Bronchial epithelial cell (primary cell): ENCODE measurements at places on chromosomes 3 and 15. TPM values are rescaled to one million over a fixed set of nuclear protein-coding genes. Genes with fewer than 3 reads are reported as not detected.

Gene RBPMS2
- total RNA-seq = not detected in 2 replicates

Gene OR5K2
- not detected in 2 replicates for total RNA-seq

Gene SKOR1
- under 0.01 TPM in 2 replicates for total RNA-seq

Gene BLOC1S6
- total RNA-seq = 48.6 and 49.0 TPM in 2 replicates

Gene AMIGO3
- total RNA-seq = not detected in 2 replicates

Gene MAN2C1
- total RNA-seq = 81.4 and 102 TPM in 2 replicates

Gene NR1I2
- not detected in 2 replicates for total RNA-seq

Gene CAND2
- total RNA-seq = 0.77 and 1.3 TPM in 2 replicates

Gene CYP11A1
- total RNA-seq = not detected in 2 replicates

Gene PLS1
- 17.1 and 26.0 TPM in 2 replicates for total RNA-seq

Gene CLDN18
- not detected in 2 replicates for total RNA-seq

Gene GAP43
- not detected in 2 replicates for total RNA-seq

Gene KLHL40
- not detected in 2 replicates for total RNA-seq

- no peak for DNase-seq
Observed at GRCh38 chr3:119700920-119701734, 1.7 kb upstream of the CFAP91 start.

- no peak for DNase-seq
Observed at GRCh38 chr3:192645437-192645836, 81.9 kb downstream of the FGF12 start.

GRCh38 chr3:86969500-86970189 is 21.3 kb downstream of the VGLL3 start:
- peak; percentile 48 for DNase-seq

DNA sequence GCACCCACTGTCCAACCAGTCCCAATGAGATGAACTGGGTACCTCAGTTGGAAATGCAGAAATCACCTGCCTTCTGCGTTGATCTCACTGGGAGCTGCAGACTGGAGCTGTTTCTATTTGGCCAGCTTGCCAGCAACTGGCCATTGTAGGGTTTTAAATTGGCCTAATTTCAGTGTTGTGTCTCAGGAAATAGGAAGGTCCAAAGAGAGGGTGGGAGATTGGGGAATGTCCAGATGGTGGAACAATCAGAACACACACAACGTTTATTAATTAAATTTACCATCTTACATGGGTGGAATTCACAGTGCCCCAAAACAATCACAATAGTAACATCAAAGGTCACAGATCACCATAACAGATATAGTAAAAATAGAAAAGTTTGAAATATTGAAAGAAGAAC is 189.5 kb downstream of the ZNF385D start:
- DNase-seq = no peak

DNA sequence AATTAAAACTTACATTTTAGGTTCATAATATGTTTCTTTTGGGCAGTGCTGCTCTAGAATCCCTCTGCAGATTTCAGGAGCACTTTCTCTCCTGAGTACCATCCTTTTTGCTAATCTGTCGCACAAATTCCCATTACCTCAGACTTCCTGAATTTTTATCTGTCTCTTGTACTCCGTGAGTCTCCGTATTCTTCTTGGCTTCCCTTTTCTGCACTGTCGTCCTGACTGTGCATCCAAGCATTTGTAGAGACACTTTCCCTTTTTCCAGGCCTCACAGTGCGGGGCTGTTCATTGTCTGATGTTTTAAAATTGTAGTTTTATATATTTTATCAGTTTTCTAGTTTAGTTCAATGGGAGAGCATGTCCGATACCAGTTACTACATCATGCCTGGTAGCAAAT is 27.3 kb downstream of the MEF2A start:
- DNase-seq = no peak

GRCh38 chr15:50945725-50946124 is 37.2 kb downstream of the AP4E1 start:
- peak; percentile 18 for DNase-seq

DNA sequence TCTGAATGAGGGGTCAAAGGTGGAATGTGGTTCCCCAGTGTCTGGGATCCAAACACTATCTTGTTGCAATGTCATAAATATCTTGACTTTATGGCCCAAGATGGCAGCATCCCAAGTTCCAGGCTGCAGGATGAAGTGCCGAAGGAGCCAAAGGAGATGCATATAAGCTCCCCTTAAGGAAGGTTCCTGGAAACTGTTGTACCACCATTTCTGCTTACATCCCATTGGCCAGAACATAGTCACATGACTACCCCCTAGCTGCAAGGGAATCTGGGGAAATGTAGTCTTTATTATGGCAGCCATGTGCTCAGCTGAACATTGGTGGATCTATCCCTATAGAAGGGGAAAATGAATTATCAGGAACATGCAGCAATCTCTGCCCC is 54.3 kb downstream of the BDH1 start:
- DNase-seq = no peak

DNA sequence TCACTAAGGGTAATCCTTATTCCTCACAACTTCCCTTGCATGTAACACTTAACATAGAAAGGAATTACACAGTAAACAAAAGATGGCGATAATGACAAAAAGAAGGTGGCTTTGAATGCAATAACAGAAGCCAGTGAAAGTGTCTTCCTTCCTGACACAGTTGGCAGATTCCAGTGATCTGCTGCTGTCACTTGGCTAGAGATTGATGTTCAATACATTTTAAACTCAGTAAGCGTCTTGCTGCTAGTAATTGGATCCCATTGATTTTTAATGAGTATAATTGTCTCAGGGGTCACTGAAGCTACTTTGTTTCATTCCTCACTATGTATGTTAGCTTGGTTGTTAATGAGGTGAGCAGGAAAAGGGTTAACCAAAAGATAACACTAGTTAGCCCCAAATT is 692.7 kb downstream of the NTRK3 start:
- no peak for DNase-seq

GRCh38 chr3:34203386-34203785 is 405.0 kb downstream of the PDCD6IP start:
- DNase-seq = no peak

GRCh38 chr3:127044996-127045395 is 62.1 kb downstream of the PLXNA1 start:
- DNase-seq = peak; percentile 34

DNA sequence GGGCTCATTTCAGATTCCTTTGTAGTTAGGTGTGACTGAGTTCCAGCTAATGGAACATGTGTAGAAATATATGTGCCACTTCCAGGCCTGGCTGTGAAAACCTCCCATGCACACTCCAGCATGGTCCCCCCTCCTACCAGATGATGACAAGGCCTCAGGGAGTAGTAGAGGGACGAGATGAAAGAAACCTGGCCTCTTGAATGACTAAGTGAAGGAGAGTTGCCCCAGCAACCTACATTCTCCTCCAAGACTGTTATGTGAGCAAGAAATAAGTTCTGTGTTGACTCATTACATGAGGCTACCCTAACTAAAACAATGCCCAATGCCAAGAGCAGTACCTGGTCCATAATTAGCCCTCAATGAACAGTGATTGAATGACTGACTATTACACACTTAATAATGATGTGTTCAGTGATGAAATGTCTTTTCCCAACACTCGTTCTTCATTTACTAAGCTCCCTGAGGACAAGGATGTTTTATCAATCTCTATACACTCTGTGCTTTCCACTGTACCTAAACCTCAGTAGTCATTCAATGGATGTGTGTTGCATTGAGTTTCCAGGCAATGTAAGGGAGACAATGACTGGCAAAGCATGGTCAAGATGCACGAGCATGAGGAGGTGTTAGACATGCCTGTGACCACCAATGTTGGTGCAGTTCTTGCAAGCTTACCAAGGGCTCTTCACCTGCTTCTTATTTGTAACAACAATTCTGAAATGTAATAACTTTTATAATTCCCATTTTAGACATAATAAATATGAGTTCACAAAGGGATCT is 62.0 kb upstream of the BCL6 start:
- peak; percentile 92 for DNase-seq

GRCh38 chr3:52779837-52780585 is 2.6 kb downstream of the ITIH1 start:
- DNase-seq = no peak

DNA sequence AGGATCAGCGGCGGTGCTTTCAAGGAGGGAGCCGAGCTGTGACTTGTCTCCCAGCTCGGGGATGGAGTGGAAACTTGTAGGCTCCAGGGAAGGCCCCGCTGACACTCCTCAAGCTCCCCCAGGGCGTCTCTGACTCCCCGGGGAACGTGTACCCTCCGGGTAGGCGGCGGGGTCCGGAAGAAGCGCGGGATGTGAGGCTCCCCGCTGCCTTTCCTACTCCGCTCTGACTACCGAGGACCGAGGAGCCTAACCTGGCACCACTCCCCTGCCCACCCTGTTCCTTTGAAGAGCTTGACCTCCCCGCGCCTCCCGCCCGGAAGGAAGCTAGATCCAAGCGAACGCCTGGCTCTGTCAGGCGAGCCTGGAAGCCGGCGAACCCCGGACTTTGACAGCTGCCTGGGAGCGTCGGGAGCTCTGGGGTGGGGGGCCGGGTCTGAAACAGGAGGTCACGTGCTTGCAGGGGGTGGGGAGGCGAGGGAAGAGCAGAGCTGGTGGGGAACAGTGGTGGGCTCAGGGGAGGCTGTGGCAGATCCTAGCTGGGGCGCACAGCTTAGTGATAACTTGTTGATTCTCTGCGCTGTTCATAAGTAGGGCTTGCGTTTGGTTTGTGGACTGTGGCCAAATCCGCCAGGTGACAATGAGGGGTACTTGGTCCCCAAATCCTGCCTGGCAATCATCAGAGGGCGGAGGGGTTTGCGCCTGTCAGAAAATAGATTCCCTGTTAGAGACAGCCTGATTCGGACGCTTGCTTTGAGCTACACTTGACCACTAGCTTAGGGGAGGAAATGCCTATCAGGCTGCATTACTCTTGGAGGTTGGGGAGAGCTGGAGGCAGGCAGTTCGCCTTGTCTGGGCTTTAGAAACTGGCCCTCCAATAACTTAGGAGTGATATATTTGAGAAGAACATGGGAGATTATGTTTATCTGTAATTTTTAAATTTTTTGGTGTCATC is 1.2 kb downstream of the CLSTN2 start:
- DNase-seq = no peak

DNA sequence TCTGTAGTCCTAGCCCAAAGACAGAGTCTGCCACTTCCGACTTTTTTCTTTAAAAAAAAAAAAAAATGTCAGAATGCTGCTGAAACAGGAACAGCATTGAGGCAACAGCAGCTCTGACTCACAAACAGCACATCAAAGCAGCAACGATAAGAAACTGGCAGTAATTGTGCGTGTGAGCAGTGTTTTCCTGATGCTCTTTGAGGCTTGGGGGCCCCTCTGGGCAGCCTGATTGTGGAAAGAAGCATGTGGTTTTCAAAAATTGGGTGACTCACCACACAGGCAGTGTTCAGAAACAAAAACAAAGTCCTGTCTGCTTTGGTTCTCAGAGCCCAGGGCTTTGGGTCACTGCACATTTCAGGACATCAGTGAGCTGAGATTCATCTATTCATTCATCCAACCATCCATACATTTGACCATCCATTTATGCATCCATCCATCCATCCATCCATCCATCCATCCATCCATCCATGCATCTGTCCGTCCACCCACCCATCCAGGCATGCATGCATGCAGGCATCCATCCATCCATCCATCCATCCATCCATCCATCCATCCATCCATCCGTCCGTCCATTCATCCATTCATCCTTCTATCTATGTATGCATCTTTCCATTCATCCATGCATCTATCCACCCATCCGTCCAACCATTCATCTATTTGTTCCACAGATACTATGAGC is 308.4 kb downstream of the RPLP1 start:
- DNase-seq = peak; percentile 88

DNA sequence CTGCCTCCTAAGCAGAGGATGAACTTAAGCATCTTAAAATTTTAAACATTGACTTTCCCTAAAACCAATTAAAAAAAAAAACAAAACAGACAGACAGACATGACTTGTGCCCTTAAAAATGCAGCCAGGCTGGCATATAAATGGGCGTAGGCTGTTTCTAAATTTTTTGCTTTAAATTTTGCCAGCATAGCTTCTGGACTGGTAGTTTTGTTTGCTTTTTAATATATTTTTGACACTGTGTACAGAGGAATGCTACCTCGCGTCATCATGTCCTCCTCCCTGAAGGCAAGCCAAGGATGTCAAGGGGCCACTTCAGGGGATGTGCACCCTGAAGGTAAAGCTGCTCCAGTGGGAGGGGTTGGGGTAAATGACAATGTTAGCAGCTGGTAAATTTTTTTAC is 134.8 kb downstream of the PGPEP1L start:
- DNase-seq = peak; percentile 43

GRCh38 chr3:114770874-114771273 is 376.2 kb downstream of the ZBTB20 start:
- peak; percentile 79 for DNase-seq

DNA sequence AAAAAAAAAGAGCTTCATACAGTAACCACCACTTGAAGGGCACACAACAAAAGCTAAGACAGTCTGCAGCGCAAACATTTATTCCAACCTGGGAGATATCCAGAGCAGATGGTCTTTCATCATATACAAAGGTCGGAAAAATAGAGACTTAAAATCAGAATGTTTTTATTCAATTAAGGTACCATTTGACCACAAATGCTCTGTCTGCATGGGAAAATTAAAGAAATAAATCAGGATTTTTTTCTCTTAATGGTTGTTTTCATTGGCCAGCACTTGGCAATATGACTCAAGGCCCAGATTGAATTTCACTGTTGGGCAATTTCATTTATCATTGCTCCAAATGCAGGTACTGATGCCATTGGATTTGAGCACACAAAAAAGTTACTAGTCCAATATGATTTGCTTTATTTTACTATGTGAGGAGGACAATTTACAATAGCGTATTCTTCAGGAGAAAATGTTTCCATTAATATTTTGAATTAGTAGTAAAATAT is 145.9 kb upstream of the AGTR1 start:
- peak; percentile 2 for DNase-seq

DNA sequence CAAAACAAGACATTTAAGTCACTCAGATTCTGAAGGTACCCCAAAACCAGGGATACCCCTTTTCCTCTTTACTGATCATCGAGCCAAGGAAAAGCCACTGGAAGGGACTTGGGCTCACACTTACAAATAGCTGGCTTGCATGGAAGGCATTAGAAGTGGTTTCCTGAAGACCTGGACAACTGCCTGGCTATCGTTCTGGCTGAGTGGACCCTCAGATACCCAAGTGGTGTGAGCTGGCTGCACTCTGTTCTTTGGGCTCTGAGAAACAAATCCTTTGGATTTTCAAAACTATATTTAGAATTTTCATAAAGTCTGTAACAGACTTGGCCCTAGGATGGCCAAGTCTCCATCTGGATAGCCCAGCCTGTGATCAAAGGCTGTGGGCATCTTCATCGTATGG is 110.1 kb upstream of the CTDSPL start:
- DNase-seq = no peak

DNA sequence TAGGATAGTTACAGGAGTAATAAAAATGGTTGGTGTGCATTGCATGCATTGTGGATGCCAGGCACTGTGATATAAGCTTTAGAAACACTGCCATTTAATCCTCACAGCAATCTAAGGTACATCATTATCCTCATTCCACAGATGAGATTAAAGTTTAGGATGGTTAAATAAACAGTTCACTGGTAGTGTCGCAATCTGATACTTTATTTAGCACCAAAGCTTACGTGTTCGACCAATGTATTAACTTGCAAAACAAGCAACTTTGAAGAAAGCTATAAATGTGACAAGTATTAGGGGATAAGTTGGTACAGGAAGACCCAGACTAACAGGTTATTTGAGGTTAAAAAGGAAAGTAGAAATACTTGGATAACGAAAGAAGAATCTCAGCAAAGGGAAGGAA is 150.5 kb upstream of the ZNF385D start:
- peak; percentile 65 for DNase-seq

GRCh38 chr3:45968706-45969105 is 25.4 kb downstream of the CXCR6 start:
- DNase-seq = peak; percentile 38
